ENCODE measurements at places on chromosomes 11 and 22.

GRCh38 chr22:44894321-44894720, 115.5 kb downstream of the PHF21B start:
- no peak for DNase-seq

- DNase-seq: no peak
Observed at GRCh38 chr11:112795142-112795815, 165.9 kb upstream of the NCAM1 start.

- no peak for DNase-seq
Observed at GRCh38 chr11:14262271-14262846, 96.6 kb downstream of the RRAS2 start.

GRCh38 chr22:50530580-50530876, 716 bp upstream of the TYMP start:
- no peak for DNase-seq

DNA sequence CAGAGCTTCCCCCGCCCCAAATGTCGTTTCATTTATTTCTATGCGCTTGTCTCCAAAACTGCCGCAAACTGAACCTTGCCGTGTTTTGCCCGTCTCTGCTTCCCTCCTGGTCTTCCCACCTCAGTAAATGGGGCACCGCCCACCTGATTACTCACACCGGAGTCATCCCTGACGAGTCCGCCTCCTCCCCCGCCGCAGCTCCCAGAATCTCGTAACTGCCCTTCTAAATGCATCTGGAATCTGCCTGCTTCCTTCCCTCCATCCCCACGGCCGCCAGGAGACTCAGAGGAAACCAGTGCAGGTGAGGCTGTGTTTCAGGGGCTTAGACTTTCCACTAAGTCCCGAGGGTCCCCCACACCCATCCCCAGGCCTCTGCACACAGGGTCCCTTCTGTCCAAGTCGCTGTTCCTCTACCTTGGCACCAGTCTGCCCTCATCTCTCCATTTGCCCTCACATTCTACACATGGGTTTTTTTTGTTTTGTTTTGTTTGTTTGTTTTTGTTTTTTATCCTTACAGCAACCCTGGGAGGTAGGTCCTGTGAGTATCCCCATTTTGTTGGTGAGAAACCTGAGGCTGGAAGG, 62.6 kb upstream of the PHF21B start:
- no peak for DNase-seq

DNA sequence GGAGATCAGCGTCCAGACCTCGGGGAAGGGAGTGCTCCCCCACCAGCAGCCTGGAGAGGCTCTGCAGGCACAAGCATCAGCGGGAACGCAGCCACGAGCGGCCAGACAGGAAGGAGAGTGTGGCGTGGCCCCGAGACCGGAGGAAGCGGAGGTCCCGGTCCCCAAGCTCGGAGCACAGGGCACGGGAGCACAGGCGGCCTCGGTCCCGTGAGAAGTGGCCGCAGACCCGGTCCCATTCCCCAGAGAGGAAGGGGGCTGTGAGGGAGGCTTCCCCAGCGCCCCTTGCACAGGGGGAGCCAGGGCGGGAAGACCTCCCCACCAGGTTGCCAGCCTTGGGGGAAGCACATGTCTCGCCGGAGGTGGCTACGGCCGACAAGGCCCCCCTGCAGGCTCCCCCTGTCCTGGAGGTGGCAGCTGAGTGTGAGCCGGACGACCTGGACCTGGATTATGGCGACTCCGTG, 6.9 kb downstream of the IRF7 start:
- no peak for DNase-seq

DNA sequence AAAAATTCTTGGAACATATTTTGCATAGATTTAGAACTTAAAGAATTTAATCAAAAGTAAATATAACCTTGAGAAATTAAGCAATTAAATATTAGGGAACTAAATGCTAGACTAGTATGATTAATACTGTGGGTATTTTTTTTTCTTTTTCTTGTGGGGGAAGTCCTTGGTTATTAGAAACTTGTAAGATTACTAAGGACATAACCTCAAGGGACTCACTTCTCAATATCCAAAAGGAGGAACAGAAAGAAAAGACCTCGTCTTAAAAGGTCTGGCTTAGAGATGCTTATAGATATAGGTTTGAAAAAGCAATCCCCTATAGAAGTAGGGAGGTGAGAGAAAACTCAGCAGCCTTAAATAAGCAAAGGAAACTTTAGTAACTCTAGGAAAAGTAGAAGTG, 368.5 kb downstream of the INSC start:
- DNase-seq: no peak

DNA sequence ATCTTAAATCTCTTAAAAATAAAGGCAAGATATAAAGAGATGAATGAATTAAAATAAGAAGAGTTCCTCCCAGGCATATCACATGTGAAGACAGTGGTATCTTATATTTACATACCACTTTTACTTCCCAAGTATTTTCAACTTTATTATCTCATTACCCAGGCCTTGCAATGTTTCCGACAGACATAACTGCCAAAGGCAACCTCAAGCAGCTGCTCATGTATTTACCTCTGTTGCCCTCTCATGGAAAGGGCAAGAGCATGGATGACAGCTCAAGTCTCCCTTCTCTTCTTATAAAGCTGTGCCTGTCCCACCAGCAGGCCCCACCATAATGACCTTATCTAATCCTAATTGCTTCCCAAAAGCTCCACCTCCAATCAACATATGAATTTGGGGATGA, 894.2 kb downstream of the NTM start:
- no peak for DNase-seq

- no peak for DNase-seq
Observed at GRCh38 chr22:44521326-44522074, 23.5 kb upstream of the RTL6 start.

DNA sequence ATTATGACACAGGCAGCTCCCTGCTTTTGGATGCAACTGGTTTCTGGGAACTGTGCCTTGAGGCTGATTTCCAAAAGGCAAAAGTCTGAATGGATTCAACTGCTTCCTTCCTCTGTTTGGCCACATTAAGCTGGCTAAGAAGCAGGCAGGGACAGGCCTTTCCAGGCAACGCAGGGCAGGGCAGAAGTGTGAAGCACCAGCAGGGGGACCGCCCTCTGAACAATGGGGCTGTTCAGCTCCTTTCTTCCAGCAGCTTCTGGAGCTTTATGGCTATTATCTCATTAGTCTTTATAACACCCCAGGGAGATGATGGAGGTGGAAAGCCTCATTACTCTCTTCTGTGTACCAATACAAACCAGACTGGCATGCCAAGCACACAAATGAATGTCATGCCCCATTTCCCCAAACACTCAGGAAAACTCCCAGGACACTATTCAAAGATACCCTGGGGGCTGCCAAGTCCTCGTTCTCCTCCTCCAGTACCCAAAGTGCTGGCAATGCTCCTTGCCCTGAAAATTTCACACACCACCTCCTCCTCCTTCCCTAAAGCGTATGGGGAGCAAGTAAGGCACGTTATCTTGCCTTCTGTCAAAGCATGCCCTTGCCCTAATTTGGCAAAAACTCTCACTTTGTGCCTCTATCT, 21.3 kb downstream of the MORC2 start:
- DNase-seq: no peak

- DNase-seq: peak; percentile 7
Observed at GRCh38 chr11:9574622-9575259, 1.3 kb downstream of the WEE1 start.

DNA sequence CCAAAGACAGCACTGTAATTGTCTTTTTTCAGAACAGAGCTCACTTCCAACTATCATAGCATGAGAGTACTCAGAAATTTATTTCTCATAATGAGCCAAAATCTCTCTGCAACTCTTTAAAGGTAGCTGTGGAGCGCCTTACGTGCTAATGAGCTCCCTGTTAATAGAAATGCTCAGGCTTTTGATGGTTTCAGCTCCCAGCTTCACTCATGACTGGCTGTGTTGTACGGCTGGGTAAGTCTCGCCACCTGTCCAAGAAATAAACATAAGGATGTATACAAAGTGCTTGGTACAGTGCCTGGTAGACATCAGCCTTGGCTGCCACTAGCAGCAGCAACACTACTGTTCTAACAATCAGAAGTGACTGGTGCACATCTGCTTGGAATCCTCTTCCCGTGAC, 109.4 kb downstream of the LDLRAD3 start:
- DNase-seq: no peak

DNA sequence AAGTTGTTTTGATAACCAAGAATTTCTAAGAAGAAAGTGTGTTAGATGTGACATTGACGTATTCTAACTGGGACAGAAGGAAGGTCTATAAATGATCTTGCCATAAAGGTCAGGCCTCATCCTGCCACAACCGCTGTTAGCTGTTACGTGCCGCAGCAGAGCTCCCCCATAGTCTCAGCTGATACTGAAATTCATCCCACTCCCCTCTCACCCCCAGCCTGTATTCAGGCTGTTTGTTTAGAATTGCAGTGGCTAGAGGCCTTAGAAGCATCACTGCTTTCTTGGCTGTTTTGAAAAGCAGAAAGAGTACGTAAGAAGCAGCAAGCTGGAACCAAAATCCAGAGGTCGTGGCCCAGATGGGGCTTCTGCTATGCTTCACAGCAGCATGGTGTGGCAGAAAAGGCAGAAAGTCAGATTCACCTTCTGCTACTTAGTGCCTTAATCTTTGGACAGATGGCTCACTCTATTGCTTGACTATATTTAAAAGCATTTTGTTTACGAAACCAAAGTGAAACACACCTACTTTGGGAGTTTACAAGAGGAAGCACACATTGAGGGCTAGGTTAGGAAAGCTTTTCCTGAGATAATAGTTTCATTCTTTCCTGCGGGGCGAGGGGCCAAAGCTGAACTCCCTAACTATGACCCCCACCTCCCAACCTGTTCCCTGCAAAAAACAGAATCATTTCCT, 950 bp upstream of the LAYN start:
- peak; percentile 28 for DNase-seq

DNA sequence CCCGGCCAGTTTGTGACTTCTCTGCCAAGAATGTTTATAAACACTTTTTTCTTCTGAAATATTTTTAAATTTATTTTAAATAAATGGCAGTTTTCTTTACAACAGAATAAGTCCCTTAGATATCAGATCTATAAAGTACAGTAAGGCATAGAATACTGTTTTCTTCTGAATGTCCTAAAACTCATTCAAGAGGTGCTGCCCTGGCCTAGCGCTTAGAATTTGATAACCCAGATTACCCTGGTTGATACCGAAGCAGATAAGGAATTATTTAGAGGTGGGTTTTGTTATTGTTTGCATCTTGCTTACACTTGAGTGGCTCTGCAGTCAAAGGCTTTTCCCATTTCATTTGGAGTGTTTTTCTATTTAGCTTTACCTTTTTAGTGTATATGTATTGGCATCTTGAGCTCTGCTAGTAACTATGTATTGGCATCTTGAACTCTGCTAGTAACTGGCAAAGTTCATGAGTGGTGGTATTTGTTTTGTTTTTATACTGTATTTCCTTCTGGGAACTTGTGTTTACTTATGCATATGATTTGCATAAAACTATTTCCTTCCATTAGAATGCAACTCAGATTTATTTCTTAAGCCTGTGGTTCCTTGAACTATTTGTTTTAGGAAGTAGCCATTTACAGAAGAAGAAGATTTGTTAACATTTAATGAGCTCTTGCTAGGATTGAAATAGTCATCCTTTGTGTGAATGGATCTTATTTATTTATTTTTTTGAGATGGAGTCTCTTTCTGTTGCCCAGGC, 1.2 kb downstream of the ACAD8 start:
- DNase-seq: no peak

DNA sequence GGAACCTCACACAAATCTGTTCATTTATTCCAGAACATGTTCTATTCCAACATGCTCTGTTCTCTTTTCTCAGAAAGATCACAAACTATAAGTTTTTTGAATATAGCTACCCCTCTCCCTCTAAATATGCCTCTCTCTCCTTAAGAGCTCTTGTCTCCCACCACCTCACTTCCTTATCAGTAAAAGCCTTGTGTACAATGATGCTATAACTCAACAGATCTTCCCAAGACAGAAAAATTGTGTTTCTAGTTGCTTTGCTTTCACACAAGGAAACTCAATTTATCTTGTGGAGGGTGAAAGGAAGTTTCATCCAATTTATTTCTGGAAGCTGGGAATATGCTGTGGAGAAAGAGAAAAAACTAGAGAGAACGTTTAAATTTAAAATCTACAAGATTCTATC, 64.4 kb downstream of the FAM76B start:
- DNase-seq: no peak

GRCh38 chr22:46564084-46564714, 26.8 kb upstream of the CELSR1 start:
- DNase-seq: no peak

- no peak for DNase-seq
Observed at GRCh38 chr11:68508425-68508824, 47.9 kb downstream of the PPP6R3 start.

DNA sequence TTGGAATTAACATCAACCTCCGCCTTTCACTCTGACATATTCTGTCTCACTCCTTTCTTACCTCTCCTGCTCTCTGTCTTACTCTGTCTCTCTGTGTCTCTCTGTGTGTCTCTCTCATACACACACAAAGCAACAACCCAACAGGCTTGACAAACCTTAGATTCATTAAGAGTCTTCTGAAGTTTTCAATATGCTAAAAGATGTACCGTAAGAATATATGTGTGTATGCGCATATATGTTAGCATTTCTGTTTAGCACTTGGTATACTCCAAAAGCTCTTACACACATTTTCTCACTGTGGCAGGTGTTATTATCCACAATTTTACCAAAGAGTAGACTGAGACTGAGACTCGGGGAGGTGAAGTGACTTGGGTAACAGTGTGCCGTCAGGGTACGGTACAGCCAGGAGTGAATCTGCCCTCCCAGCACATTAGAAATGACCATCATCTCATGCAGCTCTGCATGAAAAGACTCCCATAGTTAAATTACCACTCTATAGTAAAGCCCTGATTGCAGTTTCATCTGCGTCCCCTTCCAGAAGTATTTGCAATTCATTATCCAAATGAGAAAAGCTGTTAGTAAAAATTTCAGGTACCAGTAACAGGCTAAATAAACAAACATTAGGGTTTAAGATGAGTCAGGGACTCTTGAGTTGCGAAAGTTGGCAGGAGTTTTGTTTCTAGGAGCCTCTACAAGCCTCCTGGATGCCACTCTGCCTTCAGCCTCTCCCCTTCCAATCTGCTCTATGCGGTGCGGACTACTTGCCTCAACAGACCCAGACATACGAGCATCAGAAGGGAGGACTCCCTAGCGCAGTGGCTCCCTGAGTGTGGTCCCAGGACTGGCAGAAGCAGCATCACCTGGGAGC, 195.2 kb upstream of the TMEM45B start:
- DNase-seq: no peak

Data from activated T-cell treated with anti-CD3 and anti-CD28 coated beads, Interleukin-2, amount 50 U/mL, for 4 hours (primary cell).